ENCODE measurements at places on chromosomes 1 and 21. TPM values are rescaled to one million over a fixed set of nuclear protein-coding genes. Genes with fewer than 3 reads are reported as not detected.
A peak's percentile ranks its signal among the peaks of the same experiment; 100 is the strongest.

DNA sequence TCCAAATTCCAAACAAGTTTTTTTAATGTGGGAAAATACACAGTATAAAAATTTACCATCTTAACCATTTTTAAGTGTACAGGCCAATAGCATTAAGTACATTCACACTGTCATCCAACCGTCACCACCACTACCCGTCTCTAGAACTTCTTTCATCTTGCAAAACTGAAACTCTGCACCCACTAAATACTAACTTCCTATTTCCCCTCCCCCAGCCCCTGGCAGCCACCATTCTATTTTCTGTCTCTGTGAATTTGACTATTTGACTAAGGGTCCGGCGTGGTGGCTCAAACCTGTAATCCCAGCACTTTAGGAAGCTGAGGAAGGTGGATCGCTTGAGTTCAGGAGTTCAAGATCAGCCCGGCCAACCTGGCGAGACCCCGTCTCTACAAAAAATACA lies 36.1 kb downstream of the CLSTN1 start:
- DNase-seq = peak; percentile 78

GRCh38 chr1:196774175-196774574 lies 465 bp upstream of the CFHR3 start:
- no peak for DNase-seq

GRCh38 chr1:238223076-238223640 lies 332.4 kb upstream of the ZP4 start:
- no peak for DNase-seq

- DNase-seq = peak; percentile 45
Observed at GRCh38 chr1:27555700-27556424, 48.1 kb downstream of the AHDC1 start.

- DNase-seq = no peak
Observed at GRCh38 chr1:56958526-56958925, 7.3 kb downstream of the C8B start.

GRCh38 chr1:113459279-113459678 lies 69.0 kb downstream of the MAGI3 start:
- DNase-seq = no peak

DNA sequence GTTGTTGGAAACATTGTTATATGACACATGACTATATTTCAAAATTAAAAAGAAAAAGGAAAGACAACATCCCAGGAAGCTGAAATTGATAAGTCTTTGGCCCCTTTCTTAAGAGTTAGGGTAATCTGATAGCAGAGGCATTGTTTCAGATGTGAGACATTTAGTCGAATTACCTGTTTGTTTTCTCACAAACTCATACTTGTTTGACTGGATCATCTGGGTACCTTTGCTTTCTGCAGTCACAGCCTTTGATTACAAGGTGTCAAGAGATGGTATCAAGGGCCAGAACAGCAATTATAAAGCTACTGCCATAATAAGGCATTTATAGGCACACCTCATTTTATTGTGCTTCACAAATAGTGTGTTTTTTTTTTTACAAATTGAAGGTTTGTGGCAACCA lies 136.3 kb downstream of the DUSP10 start:
- DNase-seq = no peak

Gene CBS
- 54.7 TPM for total RNA-seq

Gene TSPAN1
- 0.83 TPM for total RNA-seq

Gene HSPB7
- total RNA-seq = not detected

Gene APCS
- total RNA-seq = not detected

Gene OR2L8
- total RNA-seq = not detected

Gene HCRTR1
- not detected for total RNA-seq

Gene LYPD8
- total RNA-seq = not detected

Gene OR6K3
- not detected for total RNA-seq

Gene CRB1
- total RNA-seq = not detected

All from activated CD4-positive, alpha-beta memory T cell treated with anti-CD3 and anti-CD28 coated beads for 36 hours (primary cell).